GM12865 (cell line): ENCODE measurements at places on chromosomes 3 and 15.
A peak's percentile ranks its signal among the peaks of the same experiment; 100 is the strongest.

GRCh38 chr3:71130471-71131374 lies 452.8 kb downstream of the FOXP1 start:
- peak; percentile 51 for DNase-seq

- peak; percentile 64 for DNase-seq
These were observed 26.9 kb downstream of the PIERCE2 start for GRCh38 chr15:55434989-55435825.

- no peak for DNase-seq
These were observed 503.9 kb downstream of the MAGI1 start for GRCh38 chr3:65534805-65535204.

DNA sequence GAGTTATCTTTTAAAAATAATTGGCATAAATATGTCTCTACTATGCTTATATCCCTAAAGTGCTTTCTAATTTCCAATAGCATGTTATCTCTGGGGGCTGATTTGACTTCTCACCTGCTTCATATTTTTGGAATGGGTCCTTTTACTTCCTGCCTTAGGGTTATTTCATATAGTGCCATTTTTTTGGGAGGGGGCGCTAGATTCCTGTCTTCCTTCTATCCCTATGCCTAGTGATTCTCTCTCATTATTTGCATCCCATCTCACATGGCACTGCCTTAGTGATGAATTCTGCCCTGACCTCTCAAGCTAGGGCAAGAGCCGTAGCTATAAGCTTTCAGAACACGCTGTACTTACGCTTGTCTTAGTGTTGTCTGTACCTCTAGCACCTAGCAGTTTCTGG lies 150.3 kb upstream of the SLITRK3 start:
- DNase-seq, result no peak

DNA sequence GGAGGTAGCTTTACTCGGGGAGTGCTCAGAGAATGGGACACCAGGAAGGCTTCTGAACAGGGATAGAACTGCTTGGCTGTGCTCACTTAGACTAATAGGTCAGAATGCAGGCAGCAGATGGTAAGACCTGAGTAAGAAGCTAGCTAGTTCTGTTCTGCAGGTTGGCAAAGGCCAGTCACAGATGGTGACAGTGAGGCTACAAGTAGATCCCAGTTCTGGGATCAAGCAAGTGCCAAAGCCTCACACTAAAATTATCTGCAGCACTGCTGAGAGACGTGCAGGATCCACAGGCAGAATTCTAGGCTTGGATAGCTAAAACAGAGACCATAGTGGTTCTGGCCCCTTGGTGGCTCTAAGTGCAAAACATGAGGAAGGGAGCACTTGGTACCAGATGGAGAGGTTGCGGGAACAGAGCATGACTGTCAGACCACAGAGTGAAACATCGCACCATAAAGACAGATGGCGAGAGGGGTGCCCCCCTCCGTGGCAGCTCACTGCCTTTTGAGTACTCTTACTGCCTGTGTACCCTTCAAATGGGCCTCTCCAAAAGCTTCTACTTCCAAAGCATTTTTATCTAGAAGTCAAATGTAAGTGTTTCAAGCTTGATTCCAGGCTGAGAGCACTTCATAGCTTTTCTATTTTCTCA lies 3.6 kb upstream of the GLCE start:
- no peak for DNase-seq

- DNase-seq, result no peak
These were observed 222.1 kb downstream of the THSD4 start for GRCh38 chr15:71337197-71337845.

DNA sequence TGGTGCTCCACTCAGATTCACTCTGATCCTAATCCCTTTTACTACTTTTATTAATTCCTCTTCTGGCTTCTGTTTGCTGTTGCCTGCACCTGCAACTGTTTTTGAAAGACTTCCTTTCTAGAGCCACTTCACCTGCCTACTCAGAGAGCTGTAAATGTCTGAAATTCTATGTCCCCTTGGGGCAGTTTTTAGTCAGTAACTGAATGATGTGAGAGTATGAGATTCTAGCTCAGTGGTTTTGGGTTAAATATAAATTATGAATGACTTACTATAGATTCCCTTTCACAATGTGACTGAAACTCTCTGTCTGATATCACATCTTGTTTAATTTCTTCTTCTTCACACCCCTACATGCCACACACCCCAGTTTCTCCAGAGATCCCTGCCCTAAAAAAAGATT lies 47.8 kb upstream of the LRRC3B start:
- DNase-seq, result no peak

- peak; percentile 91 for DNase-seq
These were observed 43.9 kb downstream of the PPCDC start for GRCh38 chr15:75067123-75067830.

DNA sequence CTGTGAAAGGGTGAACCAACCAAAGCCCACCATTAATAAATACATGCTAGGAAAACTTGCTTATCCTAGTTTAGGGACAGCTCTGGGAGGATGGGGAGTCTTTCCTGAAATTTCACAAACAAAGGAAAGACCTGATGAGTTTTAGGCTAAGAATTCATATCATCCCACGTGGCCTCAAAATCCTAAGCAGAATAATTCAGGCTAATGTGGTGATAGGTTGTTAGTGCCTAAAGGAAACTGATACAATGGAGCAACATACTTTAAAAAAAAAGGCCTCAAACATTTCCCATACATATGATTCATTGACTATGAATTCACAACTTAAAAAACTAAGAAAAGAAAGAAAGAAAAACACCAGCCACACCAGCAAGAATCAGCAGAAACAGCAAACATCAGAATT lies 126.9 kb upstream of the CNTN4 start:
- DNase-seq, result no peak

GRCh38 chr15:81728726-81729125 lies 317.1 kb downstream of the MEX3B start:
- no peak for DNase-seq

DNA sequence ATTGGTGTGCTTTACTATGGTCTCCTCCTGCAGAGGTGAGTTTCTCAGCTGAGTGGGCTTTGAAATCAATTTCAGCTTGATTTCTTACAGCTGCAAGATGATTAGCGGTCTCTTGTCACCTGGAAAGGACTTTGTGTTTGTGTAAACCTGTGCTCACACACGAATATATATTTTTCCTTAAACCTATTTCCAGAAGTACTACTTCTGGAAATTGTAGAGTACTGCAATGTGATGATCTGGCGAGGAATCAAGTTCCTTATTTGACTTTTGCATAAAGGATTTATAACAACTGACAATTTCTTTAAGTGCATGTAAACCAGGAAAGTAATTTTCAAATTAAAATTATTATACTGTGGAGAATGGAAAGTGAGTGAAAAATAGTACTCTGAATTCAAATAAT lies 2.1 kb downstream of the MCTP2 start:
- no peak for DNase-seq

DNA sequence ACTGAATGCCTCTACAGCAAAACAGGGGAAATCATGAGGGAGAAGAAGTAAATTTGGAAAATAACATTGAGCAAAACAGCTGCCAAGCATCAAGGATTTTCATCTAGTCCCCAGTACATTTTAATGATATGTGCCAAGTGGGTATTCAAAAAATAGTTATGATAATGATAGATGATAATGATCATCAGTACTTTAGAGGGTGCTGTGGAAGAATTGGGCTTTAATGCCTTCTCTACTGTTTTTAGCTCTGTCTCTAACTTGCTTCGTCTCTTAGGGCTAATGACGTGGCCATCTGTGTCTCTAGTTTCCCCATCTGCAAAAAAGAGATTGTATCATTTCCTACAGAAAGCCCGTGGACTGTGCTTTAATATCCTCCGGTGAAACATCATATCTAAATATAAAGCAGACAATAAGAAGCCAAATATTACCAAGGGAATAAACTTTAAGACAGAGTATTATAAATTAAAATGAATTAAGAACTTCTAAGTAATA lies 10.2 kb upstream of the FSIP1 start:
- no peak for DNase-seq

DNA sequence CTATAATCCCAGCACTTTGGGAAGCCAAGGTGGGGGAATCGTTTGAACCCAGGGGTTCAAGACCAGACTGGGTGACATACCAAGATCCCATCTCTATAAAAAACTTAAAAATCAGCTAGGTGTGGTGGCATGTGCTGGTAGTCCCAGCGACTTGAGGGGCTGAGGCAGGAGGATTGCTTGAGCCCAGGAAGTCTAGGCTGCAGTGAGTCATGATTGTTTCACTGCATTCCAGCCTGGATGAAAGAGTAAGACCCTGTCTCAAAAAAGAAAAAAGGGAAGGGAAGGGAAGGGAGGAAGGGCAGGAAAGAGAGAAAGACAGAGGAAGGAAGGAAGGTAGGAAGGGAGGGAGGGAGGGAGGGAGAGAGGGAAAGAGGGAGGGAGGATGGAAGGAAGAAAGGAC lies 133.7 kb upstream of the LRRN1 start:
- DNase-seq, result no peak

DNA sequence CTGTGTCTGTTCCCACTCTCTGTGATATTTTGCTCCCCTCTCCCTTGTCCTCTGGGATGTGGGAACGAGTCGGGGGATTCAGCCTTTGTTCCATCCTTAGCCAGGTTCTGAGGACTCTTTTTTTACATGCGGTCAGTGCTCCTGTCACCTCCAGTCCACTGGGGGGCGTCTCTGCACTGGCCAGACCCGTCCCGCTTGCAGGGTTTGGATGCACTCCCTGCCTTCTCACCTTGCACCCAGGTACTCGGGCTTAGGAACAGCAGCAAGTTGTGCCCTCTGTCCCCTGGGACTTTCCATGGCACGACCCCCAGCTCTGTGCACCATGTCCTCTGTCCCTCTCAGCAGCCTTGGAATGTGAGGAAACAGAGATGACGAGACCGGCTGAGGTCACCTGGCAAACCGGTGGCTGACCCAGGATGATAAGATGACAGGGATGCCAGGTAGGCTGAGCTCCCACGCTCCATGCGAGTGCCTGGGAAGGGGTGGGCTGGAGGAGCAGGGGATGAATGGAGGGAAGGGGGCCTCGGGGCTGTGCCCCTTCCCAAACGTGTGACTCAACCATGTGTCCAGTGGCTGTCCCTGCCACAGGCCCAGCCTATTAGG lies 27.3 kb upstream of the FGD5 start:
- DNase-seq, result peak; percentile 67

- peak; percentile 38 for DNase-seq
These were observed 30.7 kb downstream of the SCN11A start for GRCh38 chr3:39021029-39021428.

DNA sequence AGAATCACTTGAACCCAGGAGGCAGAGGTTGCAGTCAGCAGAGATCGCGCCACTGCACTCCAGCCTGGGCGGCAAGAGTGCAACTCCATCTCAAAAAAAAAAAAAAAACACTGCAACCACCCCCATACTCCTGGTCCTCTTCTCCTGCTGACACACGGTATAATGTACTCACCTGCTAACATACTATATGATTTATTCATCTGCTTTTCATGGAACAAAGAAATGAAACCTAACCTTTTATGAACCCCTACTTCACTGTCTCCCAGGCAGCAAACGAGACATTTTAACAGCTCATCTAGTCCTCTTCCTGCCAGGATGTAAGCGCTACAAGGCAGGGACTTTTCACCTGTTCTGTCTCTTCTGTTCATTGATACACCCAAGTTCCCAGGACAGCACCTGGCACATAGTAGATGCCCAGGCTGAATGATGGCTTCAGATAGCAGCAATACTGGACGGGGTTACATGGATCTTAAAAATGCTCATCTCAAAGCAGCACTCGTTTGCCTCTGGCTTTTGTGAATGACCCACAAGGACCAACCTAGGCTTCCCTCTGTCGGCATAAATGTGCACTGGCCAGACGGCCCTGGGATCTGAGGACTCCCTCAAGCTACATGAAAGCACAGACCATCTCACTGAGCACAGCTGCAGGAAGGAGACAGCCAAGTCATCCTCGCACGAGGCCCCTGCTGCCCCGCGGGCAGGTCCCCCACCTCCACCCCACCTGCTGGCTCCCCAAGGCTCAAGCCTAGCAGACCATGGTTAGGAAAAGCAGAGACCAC lies 20.3 kb downstream of the XXYLT1 start:
- DNase-seq, result peak; percentile 35

GRCh38 chr15:64058279-64058678 lies 12.0 kb upstream of the DAPK2 start:
- DNase-seq, result no peak

- DNase-seq, result no peak
These were observed 39.0 kb downstream of the ANAPC13 start for GRCh38 chr3:134446800-134447199.

DNA sequence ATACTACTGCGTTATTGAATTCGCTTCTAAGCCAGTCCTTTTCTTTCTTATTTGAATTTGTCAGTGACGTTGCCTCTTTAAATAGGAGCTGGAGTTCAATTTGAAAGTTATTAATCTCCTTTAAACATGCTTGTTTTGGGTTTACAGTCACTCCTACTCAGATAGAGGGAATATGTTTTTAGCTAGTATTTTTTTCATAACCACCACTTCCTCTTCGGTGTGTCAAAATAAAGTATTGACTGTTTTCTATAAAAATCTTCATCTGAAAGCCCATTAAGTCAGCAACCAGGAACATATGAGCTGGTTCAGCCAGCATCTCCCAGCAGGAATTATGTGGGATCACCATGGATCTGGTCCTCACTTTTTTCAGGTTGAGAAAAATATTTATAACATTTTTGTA lies 772.9 kb downstream of the DIPK2A start:
- DNase-seq, result no peak

DNA sequence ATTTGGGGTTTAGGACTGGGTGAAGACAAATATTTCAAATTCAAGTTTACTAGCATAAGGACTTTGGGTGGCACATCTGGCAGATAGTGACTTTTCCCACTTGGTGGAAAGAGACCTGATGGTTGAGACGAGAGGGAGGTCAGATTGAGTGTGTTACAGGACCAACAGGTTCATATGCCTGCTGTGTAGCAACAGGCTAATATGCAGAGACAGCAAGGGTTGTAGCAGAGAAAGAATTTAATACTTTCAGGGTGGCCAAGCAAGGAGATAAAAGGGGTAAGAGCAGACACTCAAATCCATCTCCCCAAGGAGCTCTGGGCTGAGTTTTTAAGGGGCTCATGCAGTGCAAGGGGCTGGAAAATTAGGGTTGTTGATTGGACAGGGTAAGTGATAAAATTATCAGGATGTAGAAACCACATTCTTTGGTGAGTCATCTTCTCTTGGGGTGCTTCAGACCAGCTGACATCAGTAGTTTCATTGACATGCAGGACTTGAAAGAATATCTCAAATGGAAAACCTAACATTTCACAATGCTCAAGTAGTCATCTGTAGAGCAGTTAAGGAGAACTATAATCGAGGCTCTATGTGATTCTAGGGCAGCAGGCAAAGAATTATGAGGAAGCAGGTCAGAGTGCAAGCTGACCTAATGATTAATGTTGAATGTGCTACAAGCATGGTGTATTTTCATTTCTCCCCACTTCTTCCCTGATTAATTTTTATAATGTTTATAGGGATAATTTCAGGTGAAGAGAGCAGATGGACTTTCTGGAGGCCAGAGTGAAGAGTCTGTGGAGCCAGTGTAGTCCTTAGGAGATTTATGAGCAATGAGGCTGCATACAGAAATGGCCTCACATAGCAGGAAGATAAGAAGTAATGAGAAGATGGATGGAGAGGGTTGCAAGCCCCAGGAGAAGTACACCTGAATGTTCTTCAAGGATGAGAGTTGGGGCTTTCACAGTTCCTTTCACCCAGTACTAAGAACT lies 13.7 kb downstream of the FOXB1 start:
- no peak for DNase-seq

- DNase-seq, result no peak
These were observed 16.7 kb upstream of the DENND6A start for GRCh38 chr3:57709559-57709958.
